ENCODE measurements at places on chromosomes 2 and 18.
A peak's percentile ranks its signal among the peaks of the same experiment; 100 is the strongest.

- no peak for DNase-seq
These were observed 78.2 kb upstream of the UGP2 start for GRCh38 chr2:63763391-63763941.

GRCh38 chr18:7482342-7482741 lies 84.8 kb upstream of the PTPRM start:
- peak; percentile 11 for DNase-seq

GRCh38 chr2:134152045-134153010 lies 101.5 kb upstream of the MGAT5 start:
- no peak for DNase-seq

DNA sequence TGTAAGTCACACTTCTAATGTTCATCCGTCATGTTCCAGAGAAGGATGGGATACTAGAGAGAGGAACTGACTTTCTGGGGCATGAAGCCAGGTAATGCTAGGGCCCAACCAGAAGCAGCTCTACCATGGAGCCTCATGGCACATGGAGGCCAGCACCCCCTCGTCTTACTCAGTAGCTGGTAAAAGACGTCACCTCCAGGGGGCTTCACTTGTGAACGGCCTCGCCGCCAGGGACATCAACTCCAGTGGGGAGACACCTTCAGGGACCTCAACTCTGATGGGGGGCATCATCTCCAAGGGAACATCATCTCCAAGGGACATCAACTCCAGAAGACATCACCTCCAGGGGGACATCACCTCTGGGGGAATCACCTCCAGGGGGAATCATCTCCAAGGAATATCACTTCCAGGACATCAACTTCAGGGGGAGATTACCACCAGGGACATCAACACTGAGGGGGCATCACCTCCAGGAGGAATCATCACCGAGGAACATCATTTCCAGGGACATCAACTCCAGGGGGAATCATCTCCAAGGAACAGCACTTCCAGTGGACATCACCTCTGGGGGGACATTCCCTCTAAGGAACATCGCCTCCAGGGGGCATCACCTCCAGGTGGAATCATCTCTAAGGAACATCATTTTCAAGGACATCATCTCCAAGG lies 168.4 kb downstream of the NDUFA10 start:
- DNase-seq, result no peak

GRCh38 chr2:198137733-198138132 lies 333.3 kb downstream of the PLCL1 start:
- DNase-seq, result no peak

- no peak for DNase-seq
These were observed 17.8 kb downstream of the PDCL3 start for GRCh38 chr2:100580367-100581276.

Data from RKO (cell line).